ENCODE measurements at places on chromosomes 2 and 18.

DNA sequence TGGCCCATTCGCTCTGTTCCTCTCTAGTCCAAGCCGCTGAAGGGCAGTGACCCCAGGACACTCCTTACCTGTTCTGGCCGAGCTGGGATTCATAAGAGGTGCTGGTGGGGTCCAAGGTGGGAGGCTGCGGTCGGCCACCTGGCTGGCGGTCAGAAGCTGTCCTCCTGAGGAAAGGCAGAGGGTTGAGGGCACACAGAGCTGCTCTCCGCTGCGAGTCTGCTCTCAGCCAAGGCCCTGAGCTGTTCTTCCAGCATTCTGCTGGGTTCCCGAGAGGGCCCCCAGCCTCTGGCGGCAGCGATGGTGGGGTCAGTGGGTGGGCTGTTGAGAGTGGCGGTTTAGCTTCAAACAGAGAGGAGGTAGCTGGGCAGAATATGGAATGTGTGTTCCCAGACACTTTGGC lies 3.8 kb downstream of the PCARE start:
- DNase-seq, result no peak

DNA sequence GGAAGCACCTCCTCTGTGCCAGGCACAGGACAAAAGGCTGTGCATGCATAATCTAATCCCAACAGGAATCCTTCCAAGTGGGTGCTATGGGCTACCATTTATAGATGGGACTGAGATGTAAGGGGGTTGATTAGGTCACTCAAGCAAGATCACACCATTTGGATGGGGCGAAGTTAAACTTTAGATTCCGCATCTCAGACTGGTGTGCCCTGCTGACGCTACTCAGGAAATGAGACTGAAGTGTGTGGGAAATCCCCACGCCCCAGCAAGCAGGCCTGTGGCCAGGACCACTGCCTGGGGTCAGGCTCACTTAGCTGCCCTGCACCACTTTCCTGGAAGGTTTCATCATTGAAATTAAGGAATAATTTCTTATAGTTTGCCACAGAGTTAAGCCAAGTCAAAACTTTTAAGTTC lies 70.5 kb upstream of the PPP1CB start:
- DNase-seq, result no peak

- DNase-seq, result peak; percentile 20
Observed at GRCh38 chr2:77629539-77629938, 107.4 kb upstream of the LRRTM4 start.

GRCh38 chr2:23703583-23704385 lies 223.1 kb downstream of the ATAD2B start:
- no peak for DNase-seq

DNA sequence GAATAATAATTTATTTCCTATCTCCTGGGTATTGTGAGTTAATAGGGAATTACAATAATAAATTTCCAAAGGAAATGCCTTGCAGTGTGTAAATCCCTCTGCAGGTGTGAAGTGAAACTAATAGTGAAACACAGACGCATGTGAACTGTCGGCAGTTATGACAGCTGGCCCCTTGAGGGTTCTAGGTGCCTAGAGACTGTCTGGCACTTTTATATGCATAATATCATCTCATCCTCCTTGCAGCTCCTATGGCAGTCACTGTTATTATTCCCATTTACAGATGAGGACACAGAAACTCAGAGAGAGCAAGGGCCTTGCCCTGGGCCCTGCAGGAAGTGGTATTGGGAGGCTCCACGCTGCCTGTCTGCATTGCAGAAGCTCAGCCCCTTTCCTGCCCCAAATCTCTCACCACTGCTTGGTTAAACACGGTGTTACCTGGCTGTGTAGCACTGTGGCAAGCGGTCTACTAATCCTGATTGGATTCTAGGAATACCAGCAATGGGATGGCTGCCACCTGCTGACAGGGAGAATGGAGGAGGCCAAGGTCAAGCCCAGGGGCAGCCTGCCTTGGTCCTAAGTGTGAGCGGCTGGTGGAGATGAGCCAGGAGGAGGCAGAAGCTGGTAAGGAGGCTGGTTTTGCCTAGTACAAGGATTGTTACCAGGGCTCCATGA lies 32.8 kb upstream of the ACKR3 start:
- DNase-seq, result no peak

GRCh38 chr2:224958873-224959272 lies 83.4 kb downstream of the DOCK10 start:
- no peak for DNase-seq

- no peak for DNase-seq
Observed at GRCh38 chr2:240637116-240637900, 12.0 kb downstream of the GPR35 start.

DNA sequence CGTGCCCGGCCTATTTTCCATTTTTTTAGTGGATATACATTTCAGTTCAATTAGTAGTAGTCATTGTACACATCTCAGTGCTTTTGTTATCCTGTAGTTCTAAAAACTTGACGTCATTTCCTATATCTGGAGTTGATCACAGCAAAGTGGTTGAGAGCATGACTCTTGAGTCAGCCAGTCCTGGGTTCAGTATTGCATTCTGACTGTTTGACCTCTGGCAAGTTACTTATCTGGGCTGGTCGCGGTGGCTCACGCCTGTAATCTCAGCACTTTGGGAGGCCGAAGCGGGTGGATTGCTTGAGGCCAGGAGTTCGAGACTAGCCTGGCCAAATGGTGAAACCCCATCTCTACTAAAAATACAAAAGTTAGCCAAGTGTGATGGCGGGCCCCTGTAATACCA lies 50.4 kb upstream of the PPM1B start:
- no peak for DNase-seq

GRCh38 chr2:22784566-22784965 lies 600.4 kb upstream of the KLHL29 start:
- DNase-seq, result no peak

DNA sequence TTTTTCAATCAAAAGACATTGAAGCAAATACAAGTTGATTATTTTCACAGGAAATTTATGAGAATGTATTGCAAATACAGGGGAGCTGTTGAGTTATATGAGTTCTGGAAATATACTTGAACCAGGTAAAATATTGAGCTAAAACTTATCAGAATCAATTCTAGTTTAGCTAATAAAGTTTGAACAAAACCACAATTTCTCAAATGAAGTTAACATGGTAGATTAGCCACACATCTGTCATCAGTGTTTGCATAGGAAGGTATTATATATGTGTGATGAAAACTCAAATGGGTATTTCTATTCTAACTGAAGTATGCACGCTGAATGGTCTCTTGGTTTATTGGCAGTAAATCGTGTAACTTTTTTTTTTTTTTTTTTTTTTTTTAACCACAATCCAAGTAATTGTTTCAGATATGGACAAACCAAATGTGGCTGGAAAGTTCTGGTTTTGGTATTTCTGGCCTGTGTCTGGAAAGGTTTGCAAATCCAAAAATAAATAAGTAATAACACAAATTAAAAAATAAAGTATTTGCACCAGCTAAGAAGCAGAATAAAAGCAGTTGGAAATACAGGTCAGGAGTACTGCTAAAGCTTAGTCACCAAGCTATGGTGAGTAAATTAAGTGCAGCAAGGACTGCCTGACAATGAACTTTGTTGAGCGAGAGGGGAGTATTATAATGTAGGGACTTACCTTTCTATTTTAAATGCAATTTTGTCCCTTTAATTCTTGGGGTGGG lies 479.1 kb upstream of the FANCL start:
- no peak for DNase-seq

GRCh38 chr2:206225435-206226232 lies 48.8 kb upstream of the ZDBF2 start:
- DNase-seq, result no peak

DNA sequence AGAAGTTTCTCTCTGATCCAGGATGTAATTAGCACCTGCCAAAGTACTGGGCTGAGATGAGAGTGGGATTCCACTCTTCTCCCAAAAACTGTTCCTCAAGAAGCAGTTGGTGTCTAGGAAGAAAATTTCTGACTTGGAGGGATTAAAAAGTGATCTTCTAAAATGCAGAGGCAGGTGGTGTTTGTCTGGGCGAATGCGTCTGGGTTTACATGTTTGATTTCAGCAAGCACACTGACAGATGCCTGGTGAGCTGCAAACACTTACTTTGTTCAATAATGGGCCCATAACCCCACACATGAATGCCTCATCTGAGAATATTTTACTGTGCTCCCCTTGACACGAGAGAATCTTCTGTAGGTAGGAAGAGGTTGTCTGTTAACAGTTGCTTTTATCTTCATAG lies 24.3 kb upstream of the KCNF1 start:
- no peak for DNase-seq

DNA sequence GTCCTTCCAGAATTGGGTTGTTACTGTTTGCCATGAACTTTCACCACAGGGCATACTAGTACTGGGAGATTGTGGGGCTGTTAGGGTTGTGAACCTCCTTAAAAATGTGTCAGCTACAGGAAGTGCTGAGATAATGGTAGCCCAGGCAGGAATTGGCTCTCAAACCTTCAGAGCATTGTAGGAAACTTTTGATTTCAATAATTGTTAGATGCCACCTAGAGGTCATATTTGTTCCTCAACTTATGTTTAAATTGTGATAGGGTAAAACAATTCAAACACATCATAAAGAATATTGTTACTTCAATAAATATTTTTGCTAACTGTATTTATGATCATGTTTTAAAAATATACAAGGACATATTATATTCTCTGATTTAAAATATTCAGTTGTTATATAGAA lies 594.6 kb downstream of the ADCYAP1 start:
- no peak for DNase-seq

- no peak for DNase-seq
Observed at GRCh38 chr2:240302933-240303595, 132.4 kb upstream of the GPC1 start.

- no peak for DNase-seq
Observed at GRCh38 chr18:74215863-74216262, 67.5 kb downstream of the TIMM21 start.

DNA sequence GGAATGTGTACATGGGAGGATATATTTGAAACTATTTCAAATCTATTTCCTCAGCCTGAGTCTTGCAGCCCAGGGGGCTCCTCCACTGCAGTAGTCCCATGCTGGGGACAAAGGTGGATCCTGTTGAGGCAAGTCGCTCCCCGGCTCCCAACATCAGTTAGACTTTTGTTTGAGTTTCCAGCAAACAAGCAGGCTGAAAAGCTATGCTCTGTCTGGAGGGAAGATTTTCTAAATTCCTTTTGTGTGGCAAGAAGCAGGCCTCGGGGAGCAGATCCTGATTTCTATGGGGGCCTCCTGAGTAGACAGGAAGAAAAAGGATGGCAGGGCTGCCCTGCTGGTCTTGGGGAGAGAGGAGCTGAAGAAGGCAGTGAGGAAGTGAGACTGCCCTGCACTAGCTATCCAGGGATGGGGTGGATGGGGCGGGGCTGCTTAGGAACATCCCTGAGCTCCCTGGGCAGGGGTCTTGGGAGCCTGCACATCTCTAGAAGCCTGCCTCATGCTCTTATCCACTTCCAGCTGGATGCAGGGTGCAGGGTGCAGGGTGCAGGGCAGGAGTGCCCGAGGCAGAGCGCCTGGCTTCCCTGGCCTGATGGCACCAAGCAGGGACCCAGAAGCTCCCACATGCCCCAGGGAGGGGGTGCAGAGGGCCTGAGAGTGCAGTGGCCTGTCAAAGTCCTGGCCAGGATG lies 6.0 kb upstream of the CIB4 start:
- DNase-seq, result no peak

- no peak for DNase-seq
Observed at GRCh38 chr2:173296235-173296634, 58.4 kb upstream of the CDCA7 start.

GRCh38 chr2:17179145-17179808 lies 339.0 kb downstream of the RAD51AP2 start:
- no peak for DNase-seq

DNA sequence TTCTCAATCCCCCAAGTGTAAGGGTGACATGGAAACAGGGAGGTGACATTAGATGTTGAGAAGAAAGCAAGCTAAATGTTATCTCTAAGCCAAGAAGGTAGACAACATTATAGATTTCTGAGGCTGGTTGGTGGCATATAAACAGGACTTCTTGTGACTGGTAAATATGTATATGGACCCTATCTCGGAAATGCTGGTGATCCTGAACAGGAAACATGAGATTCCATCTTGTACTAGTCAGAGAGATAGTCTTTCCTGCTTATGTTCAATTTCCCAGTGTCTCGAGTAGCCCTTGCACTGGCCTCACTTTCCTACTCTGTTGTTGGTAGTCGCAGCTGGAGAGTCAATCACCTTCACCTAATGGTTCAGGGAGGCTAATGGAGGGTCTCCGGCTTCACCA lies 26.8 kb downstream of the MOGAT1 start:
- DNase-seq, result no peak

DNA sequence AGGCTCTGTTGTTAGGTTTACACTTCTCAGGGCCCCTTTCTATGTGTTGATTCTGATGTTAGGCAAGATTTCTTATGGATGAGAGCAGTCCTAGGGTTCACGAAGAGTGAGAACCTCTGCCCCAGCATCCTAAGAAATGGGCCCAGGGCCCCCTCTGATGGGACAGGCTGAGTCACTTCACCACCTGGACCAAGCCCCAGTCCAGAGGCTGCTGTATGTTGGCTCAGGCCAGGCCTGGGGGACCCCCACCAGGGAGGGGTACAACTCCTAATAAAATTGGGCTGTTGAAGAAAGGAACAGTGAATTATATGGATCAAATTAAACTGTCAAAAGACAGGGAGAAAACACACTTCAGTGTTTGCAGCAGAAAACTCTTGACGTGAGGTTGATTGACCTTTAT lies 365.9 kb upstream of the HS6ST1 start:
- DNase-seq, result no peak

- DNase-seq, result no peak
Observed at GRCh38 chr2:222358876-222359275, 60.1 kb upstream of the PAX3 start.

- DNase-seq, result no peak
Observed at GRCh38 chr2:189391201-189391600, 50.1 kb upstream of the WDR75 start.

DNA sequence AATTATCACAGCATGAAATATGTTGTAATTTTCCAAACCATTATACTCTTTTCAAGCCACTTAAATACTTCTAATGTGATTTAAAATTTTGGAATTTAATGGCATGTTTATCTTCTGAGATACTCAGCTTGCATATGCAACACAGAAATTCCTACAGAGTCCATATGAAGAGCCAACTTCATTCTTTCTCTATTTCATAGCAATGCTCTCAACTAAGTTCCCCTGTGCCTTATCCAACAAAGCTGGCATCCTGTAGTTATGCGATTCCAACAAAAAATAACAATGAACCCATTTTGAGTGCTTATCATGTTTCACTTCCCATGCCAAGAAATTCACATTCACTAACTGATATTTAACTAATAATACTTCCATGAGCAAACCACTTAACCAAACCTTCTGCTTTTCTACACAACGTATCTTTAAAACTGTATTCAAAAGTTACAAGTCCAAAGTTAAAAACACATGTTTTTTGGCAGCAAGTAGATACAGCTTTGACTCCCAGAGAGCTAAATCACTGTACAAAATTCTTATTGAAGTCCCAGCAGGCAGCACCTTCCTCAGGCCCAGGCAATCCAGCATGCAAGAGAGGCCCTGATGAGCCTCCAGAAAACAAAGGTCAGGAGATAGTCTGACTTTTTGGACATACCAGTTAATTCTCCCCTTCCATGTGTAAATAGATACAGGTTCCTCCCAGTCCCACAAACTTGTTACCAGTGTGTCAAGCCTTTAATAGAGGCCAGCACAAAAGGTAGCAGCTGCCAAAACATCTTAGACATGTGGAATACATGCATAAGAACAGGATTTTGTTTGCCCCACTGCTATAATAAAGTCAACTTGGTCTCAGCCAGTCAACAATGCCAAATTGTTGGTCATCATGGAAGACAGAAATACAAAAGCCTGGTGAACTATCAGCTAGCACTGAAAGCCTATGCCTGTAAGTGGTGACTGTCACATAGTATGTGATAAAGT lies 113.1 kb upstream of the WDR75 start:
- no peak for DNase-seq

Measured in DMS153 (cell line).